ENCODE measurements at places on chromosomes 12 and 14. TPM values are rescaled to one million over a fixed set of nuclear protein-coding genes. Genes with fewer than 3 reads are reported as not detected.

GRCh38 chr12:50203691-50204090, 36.5 kb upstream of the CERS5 start:
- no peak for DNase-seq

DNA sequence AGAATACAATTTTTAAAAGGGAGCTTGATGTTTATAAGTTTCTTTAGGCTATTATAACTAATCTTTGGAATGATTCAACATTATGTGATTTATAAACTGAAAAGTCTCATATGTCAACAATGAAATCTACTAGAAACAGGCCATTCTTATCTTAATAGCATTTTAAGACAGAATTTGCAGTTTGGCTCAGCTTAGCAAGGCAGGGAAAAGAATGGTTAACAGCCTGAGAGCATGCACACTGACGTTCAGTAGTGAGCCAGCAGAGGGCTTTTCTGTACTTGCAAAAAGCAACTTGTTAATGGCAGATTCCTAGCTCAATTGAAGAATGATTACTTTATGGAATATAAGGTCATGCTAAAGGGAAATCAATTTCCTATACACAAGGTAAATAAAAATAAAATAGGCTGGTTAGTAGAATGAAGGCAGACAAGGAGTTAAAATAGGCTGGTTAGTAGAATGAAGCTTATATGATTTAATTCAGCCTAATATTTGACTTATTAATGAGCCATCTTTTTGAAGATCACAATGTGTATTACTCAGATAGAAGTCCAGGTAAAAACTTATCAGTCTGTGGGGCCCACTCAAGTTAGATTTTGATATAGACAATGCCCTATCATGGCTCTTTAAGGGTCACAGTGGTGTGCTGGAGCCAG, 95.9 kb downstream of the OTOGL start:
- DNase-seq = no peak

DNA sequence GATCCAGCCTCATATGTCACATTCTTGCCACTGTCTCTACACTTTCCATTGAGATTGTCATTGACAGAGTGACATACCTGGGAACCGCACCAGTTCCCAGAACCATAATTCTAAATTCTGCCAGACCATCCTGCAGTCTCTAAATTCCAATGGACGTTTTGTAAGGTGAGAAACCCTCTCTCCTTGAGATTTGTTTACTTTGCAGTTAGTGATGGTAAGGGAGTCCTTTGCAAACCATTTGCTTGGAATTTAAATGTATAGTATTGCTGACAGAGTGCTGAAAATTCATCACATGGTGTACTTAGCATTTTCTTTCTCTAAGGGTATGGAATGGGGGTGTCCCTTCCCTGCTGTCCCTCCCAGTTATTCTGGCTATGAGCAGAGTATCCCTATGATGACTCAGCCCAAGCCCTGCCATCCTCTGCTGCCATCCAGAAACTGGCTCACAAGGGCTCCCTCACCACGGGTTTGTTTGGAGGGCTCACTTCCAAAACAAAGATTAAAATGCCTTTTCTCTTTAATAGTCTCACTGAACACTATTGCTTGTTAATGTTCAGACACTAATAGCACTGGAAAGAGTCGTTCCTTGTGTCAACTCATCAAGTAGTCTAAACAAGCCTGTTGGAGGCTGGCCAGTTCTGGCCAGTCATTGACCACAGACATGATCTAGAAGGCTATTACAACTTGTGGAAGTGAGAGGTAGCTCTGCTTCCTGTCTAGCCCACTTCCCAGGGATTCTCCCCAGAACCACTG, 129.0 kb upstream of the HMGA2 start:
- peak; percentile 29 for DNase-seq

GRCh38 chr12:121668750-121669520, 519 bp downstream of the MORN3 start:
- peak; percentile 35 for DNase-seq

DNA sequence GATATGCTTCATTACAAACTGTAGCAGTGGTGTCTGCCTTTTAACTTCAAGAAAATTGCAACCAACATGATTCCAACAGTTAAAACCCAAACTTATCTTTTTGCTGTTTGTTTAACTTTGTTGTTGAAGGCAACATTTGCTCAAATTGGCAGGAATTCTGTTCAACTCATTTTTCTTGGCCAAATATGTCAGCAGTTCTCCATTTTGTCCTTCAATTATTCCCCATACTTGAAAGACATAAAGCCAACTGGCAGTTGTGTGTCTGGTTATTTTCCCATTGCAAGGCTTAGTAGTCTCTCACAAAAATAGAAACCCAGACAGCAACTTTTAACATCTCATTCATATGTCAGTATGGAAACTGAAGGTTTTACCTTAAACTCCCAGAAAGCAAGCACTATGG, 146.3 kb downstream of the LRIG3 start:
- no peak for DNase-seq

- no peak for DNase-seq
Measured at GRCh38 chr12:89173096-89173495, 179.2 kb downstream of the DUSP6 start.

- no peak for DNase-seq
Measured at GRCh38 chr14:60508707-60509437, at the start of gene SIX6. SIX6 (plus strand) TSS chr14:60509146; CDS start chr14:60509399, 253 bp downstream.

DNA sequence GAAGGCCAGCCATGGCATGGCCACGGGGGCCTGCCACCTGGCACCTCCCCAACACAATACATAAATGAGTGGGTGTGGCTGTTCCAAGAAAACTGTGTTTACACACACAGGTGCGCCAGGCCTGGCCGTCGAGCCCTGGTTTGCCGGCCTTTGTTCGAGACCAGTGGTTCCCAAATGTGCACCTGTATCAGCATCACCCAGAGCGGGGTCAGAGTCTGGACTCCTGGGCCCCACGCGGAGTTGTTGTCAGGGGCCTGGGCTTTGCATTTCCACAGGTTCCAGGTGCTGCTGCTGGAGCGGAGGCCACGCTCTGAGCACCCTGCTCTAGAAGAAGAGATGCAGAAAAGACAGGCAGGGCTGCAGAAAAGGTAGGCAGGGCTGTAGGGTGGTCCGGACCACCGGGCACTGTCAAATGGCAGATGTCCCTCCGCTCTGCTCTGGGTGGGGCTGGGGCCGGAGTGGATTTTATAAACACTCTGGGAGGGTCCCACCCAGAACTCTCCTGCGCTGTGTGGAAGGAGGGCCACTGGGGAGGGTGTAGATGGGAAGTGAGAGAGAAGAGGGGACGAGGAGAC, 4.2 kb upstream of the ASPG start:
- peak; percentile 86 for DNase-seq

- DNase-seq = peak; percentile 64
Measured at GRCh38 chr14:61252369-61253063, 28.6 kb downstream of the TMEM30B start.

DNA sequence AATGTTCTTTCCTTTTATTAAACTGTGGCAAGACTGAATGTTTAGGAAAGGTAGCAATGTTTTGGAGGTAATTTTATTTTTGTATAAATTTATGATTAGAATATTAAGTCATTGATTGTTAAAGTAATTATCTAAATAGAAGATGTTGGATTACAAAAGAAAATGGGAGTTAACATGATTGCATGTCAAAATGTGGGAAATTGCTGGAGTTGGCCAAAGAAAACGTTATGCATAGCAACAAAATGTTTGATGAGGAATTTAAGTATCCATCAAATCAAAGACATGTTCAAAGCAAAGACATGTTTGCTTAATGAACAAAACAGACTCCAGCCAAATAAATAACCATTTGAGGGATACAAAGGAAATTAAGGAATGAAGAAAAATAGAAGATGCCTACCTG, 3.2 kb upstream of the MLH3 start:
- DNase-seq = no peak

- DNase-seq = no peak
Measured at GRCh38 chr14:100873096-100873482, 30.4 kb downstream of the RTL1 start.

DNA sequence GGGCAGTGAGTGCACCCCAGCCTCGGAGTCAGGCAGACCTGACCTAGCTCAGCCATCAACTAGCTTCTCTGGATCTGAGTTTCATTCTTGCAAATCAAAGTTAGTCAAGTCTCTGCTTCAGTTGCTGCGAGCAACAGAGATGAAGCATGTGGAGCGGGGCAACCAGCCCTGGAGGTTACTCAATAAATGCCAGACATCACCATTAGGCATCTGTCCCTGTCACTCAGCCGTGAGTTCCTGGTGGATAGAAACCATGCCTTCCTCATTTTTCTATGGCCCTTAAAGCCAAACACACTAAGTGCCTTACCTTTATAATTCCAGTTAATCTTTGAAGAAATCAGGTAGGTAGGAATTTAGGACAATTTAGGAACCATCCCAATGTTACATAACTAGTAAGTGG, 19.3 kb downstream of the RFX4 start:
- DNase-seq = no peak

GRCh38 chr12:108807476-108807875, 49.9 kb downstream of the SSH1 start:
- no peak for DNase-seq

DNA sequence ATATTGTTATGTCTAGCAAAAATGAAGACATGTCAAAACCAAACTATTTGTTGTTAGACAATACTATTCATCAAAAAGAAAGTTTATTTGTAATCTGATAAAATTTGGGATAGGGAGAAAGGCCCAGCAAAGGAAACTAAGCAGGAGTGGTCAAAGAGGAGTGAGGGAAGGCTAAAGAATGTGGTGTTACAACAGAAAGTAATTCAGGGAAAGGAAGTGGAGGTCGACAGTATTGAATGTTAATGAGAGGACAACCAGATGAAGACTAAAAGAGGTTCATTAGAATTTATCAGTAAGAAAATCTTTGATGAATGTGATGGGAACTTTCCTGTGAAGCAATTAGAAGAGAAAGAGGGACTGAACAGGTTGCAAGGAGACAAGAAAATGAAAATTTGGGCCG, 33.9 kb downstream of the PLCZ1 start:
- DNase-seq = no peak

GRCh38 chr14:50225974-50226297, 5.4 kb downstream of the SOS2 start:
- no peak for DNase-seq

DNA sequence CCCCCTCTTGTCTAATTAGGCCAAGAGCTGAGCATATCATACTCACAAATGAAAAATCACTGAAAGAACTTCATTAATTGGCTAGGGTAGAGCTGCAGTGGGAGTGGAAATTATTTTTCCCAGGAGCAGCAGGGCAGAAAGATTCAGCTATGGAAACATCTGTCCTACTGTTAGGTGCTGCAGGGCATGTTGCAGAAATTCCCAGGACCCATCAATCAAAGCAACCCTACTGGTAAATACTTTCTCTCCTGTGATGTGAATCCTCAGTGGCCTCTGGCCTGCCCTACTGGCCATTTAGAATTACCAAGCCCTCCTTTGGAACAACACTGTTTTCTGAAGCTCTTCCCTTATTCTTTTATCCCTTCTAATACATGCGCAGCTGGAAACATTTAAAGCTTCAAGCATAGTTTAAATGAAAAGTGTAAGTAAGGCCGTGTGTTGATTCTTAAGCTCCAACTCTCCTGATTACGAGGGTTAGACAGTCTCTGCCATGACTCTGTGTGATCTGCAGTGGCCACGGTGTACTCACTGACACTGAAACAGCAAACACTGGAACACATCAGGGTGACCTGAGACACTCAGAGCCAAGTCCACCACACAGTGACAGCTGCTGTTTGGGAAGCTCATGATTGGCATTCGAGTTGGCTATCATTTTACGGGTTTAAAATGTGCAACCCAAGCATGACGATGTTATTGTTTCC, 62.6 kb upstream of the TMCC3 start:
- no peak for DNase-seq

- no peak for DNase-seq
Measured at GRCh38 chr14:42563313-42563712, 956.6 kb downstream of the LRFN5 start.

DNA sequence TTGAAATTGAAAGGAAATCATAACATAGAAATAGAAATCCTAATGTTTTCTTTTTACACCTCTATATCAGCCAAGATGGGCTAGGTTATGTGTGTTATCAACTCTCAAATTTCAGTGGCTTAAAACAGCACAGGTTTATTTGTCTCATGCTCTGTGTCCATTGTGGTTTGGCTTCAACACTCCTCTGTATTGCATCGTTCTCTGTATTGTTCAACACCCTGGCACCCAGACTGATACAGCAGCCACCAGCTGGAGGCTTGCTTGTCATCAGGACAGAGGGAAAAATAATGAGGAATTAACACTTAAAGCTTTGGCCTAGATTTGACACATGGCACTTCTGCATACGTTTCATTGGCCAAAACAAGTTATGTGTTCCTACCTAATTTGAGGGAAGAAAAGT, 234.2 kb upstream of the ARHGAP5 start:
- no peak for DNase-seq

DNA sequence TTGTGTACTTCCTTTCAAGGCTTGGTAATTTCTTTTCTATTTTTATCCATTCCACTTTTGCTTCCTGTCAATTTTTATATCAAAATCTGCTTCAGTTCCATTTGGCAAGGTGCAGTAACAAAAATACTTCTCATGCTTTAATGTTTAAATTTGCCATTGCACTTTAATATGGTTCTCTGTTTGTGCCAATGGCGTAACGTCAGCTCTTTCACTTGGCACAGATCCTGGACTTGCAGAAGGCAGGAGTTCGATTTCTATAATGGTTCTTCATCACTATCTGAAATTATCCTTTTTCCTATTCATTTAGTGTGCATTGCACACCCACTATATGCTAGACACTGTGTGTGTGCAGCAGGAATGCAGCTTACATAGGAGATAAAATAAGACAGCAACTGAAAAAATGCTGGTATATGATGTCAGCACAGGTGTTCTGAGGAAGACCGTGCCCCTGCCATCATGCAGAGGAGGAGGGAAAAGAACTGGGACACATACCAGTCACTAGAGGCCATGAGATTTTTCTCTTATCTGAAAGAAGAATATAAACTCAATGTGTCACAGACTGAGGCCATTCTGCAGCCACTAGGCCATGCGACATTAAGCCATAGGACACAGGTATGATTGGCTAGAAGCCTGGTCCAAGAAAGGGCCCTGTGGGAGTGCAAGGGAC, 298.2 kb downstream of the RPAP3 start:
- DNase-seq = no peak

GRCh38 chr12:57874166-57875108, 27.9 kb upstream of the CTDSP2 start:
- no peak for DNase-seq

GRCh38 chr14:51652168-51653078, 713 bp downstream of the FRMD6 start:
- DNase-seq = peak; percentile 43

The DTX1 gene
- total RNA-seq = 1.2 TPM

The KCNH3 gene
- total RNA-seq = not detected

The KCNC2 gene
- not detected for total RNA-seq

The KRT71 gene
- not detected for total RNA-seq

The PTPRB gene
- total RNA-seq = 27.6 TPM

The KLHDC1 gene
- total RNA-seq = 3.3 TPM

The DNAI7 gene
- total RNA-seq = 0.45 TPM

The SLC22A17 gene
- 8.0 TPM for total RNA-seq

The ZNF641 gene
- total RNA-seq = 9.2 TPM

The EML5 gene
- total RNA-seq = 0.79 TPM

The TRPV4 gene
- total RNA-seq = 0.09 TPM

The SLC25A21 gene
- 0.64 TPM for total RNA-seq

The STAB2 gene
- 2.0 TPM for total RNA-seq

The NRIP2 gene
- total RNA-seq = 1.8 TPM

The APOLD1 gene
- 6.7 TPM for total RNA-seq

The NXPH4 gene
- not detected for total RNA-seq

Measured in left colon (tissue), 2 donors.